Retinal pigment epithelial cell (primary cell): ENCODE measurements at places on chromosomes 11 and 22.

DNA sequence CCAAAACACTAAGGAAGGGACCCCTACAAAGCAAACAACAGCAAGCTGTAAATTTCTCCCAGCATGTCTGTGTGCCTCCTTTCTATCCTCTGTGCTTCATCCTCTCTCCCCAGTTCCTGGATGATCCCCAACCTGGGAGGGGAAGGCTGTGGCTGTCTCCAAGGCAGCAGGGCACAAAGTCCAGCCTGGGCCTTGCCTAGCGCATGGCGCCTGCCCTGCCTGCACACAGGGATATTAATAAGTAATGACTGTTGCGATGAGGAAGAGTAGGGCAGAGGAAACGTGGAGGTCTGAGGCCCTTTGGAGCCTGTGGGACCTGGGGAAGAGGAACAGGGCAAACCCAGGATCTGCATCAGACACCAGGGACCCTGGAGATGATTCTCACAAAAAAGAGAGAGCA, 2.0 kb downstream of the USH1C start:
- DNase-seq, result no peak

DNA sequence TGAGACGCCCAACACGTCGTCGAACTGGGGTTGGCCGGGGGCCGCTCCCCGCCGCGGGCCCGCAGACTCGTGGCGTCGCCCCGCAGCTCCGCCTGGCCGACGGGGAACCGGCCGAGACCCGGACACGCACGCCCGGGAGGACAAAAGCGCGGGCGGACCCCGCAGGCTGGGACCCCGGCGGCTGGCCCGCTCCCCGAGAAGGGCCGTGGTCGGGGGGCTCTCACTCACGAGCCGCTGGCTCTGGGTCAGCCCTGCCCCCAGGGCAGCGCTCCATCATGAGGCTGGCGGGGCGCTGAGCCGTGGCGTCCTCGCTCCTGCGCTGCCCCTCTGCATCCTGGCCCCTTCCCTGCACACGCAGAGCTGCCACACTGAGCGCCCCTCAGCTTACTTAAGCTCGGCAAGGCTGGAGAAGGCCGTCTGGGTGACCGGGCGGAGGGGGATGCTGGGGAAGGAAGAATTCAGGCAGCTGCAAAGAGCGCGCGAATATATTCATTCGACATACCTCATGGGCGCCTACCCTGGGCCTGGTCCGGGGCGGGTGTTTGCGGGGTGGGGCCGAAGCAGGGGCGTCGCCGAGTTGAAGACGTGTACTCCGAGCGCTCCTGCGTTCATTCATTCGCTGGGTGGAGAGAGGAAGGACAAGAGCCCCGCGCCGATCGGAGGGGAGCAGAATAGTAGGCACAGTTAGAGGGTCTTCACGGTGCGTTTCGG, 579 bp upstream of the CYB5R2 start:
- DNase-seq, result no peak

GRCh38 chr11:12192794-12193514, 82.6 kb downstream of the MICAL2 start:
- no peak for DNase-seq

GRCh38 chr11:126194121-126194543, 17.3 kb downstream of the RPUSD4 start:
- DNase-seq, result no peak

DNA sequence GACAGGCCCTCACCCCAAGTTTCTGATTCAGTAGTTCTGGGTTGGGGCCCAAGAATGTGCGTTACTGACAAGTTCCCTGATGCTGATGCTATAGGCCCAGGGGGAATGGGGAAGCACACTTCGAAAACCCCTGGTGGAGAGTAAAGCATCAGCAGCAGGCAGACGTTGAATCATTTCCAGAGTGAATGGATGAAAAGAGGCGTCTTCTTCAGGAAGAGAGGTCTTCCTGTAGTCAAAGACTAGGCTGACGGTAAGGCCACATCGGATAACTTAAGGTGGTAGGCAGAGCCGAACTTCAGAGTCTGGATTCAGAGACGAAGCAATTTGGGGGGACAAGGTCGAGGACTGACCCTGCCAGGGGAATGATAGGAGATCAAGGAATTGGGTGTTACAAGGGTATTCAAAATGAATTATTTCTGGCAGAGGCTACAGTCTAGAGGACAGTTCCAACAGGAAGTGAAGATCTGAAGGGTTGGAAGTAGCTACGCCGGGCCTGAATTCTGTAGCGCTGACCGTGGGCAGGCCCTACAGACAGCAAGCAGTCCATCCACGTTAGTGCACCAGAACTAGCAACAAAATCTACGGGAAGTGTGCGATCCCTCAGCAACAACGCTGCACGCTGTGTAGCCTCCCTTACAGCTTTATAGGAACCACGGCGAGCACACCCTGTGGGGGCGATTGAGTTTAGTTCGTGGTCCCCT, 862 bp upstream of the CENATAC start:
- no peak for DNase-seq

- DNase-seq, result no peak
Observed at GRCh38 chr11:128569291-128569690, 18.1 kb downstream of the ETS1 start.

- DNase-seq, result no peak
Observed at GRCh38 chr11:34086554-34087283, 18.7 kb upstream of the NAT10 start.

GRCh38 chr22:27487600-27488452, 313.7 kb downstream of the MN1 start:
- no peak for DNase-seq

GRCh38 chr22:46815896-46816731, 53.7 kb downstream of the TBC1D22A start:
- DNase-seq, result no peak

DNA sequence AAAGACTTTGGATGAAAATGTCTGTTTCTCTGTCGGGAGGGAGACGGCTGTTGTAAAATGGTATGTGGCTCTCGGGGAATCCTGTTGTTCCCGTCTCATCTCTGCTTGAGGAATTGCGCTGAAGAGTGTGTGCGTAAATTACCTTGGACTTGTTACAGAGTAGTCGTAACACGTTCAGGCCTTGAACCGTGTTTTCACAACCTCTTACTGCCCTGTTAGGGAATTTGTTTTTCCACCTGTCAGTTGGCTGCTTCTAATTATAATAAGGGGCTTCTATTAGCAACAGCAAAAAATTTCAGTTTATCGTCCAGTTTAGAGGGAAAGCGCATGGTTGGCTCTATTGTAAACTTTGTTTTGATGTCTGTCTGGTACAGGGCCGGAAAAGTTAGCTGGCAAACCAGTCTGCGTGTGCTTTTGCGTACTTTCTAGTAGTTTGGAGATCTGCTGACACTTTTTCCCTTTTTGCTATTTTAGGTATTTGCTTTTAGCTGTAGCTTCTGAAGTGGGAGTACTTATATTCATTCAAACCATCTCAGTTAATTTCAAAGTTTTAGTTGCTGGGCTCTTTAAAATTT, 1.5 kb downstream of the HIPK3 start:
- DNase-seq, result no peak

DNA sequence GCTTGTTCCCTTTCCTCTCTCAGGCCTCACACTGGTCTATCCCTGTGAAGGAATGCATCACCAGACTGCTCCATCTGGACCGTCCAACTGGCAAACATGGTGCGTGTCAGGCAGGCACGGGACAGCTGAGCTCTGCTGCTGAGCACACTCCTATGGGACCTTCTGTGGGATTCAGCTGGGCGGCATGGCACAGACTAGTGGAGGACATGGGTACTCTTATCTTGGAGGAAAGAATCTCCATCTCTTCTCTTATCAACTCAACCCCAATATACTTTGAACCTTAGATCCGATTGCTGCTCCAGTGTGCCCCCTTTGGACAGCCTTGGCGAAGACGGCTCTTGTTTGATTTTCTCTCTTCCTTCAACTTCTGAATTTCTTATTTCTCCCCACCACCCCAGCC, 593.6 kb downstream of the ETS1 start:
- no peak for DNase-seq

DNA sequence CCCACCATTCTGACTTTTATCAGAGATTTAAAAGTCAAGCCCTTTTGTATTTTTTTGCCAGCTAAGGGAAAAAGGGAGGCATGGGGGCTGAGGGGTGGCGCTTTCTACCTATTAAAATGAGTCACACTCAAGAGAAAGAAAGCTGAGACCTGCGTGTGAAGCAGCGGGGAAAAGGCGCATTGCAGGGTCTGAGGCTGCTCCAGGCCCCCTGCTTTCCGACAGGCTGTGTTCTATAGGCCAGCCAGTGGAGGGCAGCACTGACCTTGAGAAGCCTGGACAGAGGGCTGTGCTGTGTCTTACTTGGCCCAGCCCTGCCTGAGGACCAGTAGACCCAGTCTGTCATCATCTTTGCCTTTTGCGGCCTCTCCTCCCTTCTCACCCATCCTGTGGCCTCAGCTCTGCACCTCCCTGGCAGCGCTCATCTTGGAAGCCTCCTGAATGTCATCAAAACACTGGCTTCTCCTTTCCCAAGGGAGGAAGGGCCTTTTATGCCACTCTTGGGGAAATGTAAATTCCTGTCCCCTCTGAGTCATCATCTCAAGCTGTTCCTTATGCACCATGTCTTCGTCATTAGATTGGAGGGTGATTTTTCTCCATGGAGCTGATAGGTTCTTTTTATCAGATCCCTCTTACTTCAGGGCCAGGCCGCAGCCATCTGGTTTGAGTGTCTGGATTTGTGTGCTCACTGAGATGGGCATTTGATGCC, 12.6 kb upstream of the MAPK8IP1 start:
- no peak for DNase-seq

DNA sequence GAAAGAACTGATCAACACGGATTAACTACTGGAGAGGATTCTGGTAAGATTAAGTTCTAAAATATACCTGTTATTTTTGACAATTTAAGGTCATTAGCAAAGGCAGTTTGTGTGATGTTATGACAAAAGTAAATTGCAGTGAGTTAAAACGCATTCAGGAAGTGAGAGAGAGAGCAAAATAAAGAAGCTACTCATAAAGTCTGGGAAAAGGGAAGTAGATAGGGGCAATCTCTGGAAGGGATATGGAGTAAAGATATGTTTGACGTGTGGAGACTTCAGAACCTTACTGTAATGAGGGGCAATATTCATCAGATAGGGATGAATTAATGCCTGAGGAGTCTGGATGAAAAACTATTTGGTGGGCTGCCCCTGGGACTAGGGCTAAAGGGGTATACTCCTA, 16.8 kb downstream of the OR56B4 start:
- no peak for DNase-seq

DNA sequence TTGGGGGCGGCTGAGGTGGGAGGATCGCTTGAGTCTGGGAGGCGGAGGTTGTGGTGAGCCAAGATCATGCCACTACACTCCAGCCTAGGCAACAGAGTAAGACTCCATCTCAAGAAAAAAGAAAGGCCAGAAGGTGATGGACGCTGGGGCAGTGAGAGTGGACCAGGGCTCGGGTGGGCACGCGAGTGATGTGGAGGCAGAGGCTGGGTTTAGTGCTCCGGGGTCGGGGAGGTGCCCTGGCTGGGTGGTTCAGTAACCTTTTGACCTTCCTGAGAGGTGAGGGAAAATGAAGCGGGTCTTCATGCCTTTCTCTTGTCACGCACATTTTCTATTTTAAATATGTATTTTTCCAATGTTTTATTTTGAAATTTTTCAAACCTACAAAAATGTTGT, 45.1 kb downstream of the ST14 start:
- DNase-seq, result no peak

DNA sequence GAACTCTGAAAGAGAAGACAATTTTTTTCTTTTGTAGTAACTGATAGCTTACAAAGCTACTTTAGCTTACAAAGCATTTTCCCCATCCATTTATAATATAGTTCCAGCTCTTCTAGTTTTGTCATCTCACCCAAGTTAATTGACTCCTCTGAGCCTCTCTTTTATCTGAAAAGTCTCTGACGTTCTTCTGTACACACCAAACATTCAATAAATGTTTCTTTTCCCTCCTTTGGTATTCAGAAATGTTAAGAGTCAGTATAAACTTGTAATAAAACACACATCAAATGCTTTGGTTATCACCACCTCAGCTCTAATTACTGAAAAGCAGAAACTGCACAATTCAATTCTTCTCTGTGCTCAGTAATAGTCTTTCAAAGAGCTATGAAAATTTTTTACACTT, 5.9 kb downstream of the CCDC90B start:
- no peak for DNase-seq

DNA sequence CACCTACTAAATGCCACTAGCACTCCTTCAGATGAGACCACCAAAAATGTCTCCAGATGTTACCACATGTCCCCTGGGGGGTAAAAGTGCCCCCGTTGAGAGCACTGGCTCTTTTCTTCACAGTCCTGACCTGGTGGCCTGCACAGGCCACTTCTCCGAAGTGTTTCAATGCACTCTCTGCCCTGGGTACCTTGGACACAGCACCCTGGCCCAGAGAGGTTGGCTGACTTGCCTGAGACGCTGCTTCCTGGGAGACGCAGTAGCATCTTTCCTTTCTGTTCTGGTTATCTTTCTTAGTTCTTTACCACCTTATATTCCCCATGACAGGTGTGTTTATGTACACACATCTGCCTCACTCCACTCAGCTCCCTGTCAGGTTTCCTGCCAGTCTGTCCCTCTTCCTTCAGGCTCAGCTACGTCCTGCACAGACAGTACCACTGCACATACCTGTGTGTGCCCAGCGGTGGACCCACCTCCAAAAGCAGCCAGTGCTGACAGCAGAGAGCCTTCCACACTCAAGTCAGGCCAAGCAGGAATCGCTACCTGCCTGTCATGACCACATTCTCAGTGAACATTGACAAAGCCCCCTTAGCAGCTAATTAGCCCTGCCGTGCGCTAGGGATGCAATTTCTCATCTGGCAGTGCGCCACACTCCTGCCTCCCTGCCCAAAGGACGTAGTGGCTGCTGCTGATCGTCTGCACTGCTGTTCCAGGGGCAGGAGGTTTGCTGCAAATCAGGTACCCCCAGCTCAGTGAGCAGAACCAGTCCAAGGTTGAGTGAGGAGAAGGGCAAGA, 39.0 kb downstream of the FAM83F start:
- no peak for DNase-seq

- no peak for DNase-seq
Observed at GRCh38 chr22:22143448-22143847, 101.1 kb upstream of the VPREB1 start.

DNA sequence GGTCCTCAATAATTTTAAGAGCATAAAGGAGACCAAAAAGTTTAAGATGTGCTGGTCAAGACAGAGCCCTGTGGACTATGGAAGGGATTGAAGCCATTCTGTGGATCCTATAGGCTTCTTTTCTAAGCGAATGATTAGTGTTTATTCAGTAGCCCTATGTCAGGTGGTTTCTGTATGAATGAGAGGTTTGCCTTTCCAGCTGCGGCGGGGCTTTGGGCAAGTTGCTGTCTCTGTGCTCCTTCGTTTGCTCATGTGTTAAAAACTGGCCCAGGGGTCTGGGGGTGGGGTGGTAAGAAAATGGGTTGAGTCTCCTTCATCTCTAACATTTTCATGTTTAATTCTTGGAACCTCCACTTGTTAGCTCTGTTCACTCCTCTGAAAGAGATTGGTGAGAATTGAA, 105.3 kb downstream of the PTPRJ start:
- no peak for DNase-seq

DNA sequence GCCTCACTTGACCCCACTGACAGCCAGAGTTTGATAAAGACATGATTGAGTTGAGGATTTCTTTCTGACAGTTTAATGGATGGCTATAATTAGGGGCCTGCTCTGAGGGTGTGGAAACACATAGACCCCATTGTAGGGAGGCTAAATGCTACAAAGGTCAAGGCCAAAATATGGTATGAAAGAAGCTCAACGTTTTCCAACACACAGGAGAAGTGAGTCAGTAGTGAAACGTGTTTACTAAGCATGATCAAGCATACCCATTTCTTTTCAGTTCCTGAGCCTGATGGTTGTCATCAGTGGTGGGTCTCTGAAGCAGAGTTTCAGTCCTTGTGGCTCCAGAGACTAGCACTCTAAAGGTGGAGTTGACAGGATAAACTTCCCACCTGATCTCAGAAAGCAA, 69.7 kb downstream of the SNX19 start:
- no peak for DNase-seq

- no peak for DNase-seq
Observed at GRCh38 chr11:35548925-35549561, 23.6 kb upstream of the PAMR1 start.

GRCh38 chr11:26930518-26931247, 63.2 kb upstream of the FIBIN start:
- DNase-seq, result peak; percentile 33
